ENCODE measurements at places on chromosomes 11 and 22.

DNA sequence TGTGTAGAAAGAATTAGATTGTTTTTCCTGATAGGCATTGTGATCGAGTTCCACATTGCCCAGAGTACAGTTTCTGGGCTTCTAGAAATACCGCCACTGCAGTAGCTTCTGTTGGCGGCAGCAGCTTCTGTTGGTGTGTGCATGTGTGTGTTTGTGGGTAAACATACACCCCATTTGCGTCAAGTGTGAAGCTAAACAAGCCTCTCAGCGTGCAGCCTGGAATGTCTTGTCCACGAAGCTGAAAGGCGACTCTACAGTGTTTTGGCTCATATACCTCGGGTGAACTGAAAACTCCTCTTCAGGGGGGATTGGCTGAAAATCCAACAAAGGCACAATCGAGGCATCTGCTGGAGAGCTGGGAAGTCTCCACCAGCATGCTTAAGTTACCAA, 112.0 kb upstream of the E2F8 start:
- DNase-seq: no peak

DNA sequence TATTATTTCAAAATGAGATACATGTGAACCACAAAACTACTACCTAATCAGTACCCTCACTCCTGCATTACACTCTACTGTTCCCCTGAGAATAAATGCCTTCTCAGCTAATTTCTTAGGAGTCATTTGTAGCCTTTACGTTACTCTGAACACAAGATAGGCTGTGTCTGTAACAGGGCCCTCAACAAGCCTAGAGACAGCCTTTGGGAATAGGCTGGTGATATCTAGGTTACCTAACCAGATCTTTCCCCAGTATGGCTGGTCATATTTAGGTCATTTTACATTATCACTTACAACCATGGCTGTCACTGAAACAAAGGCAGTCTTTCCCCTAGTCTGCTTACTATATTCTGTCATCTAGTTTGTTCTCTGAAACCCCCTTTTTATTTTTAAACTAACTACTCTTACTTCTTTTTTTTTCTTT, 14.2 kb downstream of the ATM start:
- no peak for DNase-seq

GRCh38 chr22:20014526-20015186, 2.0 kb downstream of the ARVCF start:
- DNase-seq: no peak

- no peak for DNase-seq
Observed at GRCh38 chr22:46672731-46673130, 52.5 kb downstream of the GRAMD4 start.

DNA sequence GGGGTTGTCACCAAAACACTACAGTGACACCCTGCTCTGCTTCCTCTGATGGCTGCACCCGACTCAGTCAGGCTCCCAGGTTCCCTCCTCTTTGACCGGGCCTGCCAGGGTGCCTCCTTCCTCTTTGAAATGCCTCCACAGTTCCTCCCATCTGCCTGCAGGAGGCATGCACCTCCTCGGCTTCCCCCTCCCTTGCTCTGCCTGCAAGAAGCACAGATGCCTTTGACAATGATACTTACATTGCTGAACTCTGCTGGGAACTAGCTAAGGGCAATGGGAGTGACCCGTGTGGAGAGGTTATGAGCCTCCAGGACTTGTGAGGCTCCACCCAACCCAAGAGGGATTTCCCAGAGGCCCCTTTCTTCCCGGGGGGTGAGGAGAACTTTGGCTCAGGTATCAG, 674.1 kb downstream of the OPCML start:
- DNase-seq: peak; percentile 43

- peak; percentile 55 for DNase-seq
Observed at GRCh38 chr22:27885977-27886842, 32.8 kb downstream of the PITPNB start.

- peak; percentile 65 for DNase-seq
Observed at GRCh38 chr22:17199003-17199731, 20.1 kb downstream of the ADA2 start.

- no peak for DNase-seq
Observed at GRCh38 chr11:37088573-37088910, 490.5 kb upstream of the RAG2 start.

GRCh38 chr22:37121887-37122591, 12.5 kb upstream of the TMPRSS6 start:
- DNase-seq: no peak

DNA sequence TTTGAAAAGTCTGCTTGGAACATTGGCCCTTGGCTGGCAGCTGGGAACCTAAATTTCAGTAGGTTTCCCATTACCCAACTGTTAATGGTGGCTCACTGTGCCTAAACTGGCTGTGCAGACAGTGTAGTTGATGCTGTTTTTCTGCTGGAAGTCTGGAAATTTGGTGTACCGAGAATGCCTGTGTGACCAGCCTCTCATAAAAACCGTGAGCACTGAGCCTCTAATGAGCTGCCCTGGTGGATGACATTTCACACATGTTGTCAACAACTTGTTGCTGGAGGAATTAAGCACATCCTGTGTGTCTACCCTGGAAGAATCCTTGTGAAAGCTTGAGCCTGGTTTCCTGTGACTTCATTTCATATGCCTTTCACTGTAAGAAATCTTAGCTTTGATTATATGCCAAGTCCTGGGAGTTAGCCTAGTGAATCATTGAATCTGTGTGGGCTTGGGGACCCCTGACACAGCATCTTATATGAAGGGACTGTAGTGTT, 131.1 kb downstream of the LDLRAD3 start:
- no peak for DNase-seq

DNA sequence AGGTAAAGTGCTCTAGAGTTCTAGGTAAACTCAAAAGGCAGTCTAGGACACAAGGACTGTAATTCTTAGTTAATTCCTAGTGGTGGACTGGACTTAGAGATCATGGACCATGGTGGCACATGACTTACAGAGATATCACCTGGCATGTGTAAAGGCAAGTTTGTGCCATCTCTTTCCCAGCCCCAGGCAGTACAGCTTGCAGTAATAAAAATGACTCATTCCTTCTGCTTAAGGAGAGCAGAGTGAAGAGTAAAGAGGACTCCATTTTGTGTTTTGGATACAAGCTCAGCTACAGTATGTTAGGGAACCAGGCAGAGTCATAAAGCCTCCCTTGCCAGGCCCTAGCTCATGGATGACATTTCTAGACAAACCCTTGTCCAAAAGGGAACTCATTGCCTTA, 629.9 kb downstream of the JRKL start:
- no peak for DNase-seq

DNA sequence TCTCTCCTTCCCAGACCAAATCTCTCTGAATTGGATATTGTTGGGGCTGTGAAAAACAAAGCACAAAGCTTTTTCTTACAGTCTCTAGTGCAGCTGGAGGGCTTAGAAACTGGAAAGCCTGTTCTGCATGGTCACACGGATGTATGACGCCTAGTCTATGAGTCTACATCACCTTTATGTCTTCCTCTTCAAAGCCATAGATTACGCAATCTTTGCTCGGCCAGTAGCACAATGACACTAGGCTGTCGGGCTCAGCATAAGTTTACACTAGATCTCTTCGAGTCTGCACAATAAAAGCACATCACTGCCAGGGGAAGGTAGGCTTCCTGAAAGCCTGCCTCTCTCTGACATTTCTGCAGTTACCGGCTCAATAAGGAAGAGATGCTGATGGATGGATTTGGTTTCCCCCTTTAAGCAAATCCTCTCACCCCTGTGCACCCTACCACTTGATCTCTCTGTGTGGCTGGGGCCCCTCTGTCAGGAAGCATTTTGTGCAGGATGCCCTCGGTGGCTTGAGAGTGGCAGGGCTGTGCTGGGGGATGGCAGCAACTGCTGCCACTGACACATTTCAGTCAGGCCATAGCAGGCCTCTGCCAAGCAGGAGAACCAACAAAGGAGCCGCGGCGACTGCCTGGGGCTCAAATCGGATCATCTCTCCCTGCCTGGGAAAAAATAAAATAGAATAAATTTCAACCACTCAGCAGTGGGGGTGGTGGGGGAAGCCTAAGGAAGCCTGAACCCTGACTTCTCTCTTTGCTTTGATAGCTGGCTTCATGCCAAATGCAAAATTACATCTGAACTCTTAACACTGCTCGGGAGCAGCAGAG, 1272.8 kb downstream of the LRRC4C start:
- DNase-seq: no peak

DNA sequence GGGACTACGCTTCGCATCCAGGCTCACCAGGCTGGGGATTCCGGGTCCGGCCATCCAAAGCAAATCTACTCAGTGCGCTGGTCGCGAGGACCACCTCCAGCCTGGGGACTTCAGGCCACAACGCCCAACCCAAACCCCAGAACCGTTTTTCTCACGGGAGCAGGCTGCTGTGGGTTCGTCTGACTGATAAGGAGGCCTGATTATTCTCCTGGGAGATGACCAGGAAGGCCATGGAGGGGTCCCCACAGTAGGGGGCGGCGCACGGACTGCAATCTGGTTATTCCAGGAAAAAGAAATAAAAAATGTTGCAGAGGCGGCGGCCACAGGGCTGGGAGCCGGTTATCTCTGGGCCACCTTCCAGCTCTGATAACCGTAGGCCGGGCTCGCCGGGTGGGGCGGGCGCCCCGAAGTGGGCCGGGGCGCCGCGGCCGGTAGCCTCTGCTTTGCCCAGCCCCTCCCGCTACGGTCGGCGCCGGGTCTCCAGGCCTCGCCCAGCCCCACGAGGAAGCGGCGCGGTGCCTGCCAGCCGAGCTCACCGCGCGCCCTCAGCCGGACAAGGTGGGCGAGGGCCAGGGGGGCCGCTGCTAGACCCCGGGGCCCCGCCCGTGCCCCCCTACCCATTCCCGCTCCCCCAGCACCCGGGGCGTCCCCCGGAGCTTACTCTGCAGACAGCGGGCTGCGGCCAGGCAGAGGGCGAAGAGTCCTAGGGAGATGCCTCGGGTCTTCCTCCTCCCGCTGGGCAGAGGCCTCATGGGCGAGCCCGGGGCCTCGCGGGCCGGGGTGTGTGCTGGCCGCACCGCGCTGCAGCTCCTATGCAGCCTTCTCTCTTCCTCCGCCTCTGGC, 446 bp downstream of the VSTM5 start:
- no peak for DNase-seq

DNA sequence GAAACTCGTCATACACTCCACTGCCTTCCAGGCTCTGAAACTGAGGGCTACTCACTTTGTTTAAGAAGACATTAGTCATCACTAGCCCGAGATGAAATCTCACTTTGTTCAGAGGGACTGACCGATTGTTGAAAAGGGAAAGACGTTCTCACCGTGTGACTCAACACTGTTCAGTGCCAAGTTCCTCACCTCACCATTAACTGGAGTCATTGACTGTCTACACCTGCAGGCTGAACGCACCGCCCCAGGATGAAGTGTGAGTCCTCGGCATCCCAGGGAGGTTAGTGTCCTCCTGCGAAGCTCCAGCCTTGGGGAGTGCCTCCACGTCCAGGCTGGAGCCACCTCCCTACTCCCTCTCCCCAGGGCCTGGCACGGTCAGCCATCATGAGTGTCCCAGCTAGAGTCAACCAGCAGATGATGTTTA, 30.4 kb downstream of the FADD start:
- DNase-seq: no peak

- DNase-seq: no peak
Observed at GRCh38 chr11:2518983-2519340, 74.2 kb downstream of the KCNQ1 start.

DNA sequence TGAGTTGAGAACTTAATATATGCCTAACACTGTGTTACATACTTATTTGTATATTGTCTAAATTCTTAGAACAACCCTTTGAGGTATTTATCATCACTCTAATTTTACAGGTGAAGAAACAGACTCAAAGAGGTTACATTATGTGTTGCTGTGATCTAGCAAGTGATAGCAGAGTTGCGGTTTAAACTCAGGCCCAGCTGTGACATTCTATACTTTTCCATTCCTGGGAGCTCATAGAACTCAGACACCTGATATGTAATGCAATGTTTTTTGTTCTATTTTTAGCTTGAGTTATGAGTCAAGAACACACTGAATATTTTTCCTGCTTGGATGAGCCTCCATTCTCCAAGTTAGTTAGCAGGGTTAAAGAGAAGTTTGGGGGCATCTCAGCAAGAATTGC, 449.7 kb upstream of the DDI1 start:
- no peak for DNase-seq

- no peak for DNase-seq
Observed at GRCh38 chr22:21940521-21940920, 12.1 kb downstream of the PPM1F start.

DNA sequence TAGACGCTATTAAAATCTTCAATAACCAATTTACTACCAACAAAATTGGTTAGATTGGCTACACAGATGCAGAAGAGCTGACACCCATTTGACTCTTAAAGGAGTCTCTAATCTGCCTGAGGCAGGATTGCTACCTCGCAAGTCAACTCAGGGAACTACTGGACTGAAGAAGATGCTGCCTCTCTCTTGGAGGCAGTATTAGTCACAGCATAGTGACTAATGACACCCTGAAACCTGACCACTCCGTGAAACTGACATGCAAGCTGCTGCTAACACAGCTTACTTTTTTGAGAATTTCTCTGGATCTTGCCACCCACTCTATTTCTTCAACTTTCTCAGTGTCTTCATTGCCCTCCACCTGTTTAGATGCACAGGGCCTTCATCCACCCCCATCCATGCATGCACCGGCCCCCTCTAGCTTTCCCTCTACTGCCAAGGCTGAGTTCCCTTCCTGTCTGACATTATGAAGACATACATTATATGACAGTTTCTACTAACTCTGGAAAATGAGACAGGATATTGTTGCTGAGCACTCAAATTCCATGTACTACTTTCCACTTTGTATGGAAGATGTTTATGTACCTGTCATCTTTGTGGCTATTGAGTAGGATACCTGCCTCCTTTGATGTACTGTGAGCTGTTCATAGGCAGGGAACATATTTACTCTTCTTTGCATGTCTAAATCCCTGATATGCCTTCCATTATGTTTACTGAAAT, 183.2 kb downstream of the MSANTD4 start:
- DNase-seq: no peak

DNA sequence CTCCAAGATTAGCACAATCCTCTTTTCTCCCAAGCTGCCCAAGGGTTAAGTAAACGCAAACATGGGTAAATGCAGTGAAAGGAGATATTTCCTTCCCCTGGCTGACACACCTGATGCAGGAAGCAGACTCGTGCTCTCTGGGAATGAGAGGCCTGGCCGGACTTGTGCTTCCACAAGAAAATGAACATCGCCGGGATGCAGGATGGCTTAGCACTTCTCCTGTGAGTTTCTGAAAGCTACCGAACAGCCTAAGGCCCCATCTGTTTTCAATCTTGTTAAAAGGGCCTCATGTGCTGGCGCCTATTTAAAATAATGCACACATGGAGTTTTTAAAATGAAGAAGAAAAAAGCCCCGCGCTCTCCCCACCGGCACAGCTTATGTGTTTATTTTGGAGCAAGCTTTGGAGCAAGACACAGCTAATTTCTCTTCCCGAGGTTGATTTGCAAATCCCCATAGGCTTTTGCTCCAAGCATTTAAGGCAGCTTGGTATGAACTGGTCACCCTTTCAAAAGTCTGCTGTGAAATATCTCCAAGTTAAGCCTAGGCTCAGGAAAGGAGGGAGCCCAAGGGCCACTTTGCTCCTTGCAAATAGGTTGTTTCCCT, 100.9 kb downstream of the SYN3 start:
- no peak for DNase-seq

DNA sequence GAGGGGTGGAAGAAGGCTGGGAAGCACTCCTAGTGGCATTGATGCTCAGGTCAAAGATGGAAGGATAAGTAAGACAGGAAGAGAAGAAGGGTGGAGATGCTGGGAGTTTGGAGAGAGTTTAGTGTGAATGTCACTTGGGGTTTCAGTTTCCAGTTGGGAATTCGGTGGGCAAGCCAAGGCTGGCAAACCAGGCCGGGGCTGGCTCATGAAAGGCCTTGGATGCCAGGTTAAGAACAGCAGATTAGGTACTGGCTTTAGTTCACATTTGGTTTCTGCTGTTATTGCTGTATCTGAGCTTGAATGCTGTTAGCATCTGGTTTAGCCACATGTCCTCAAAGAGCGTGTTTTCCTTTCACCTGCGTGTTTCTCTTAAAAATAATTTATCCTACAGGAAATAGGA, 69.6 kb downstream of the BLID start:
- no peak for DNase-seq
